ENCODE measurements at places on chromosomes 4 and X.

- DNase-seq, result peak; percentile 17
Measured at GRCh38 chr4:98601708-98602107, 56.7 kb downstream of the TSPAN5 start.

- DNase-seq, result peak; percentile 62
Measured at GRCh38 chrX:153662266-153662665, 11.3 kb downstream of the PNCK start.

- DNase-seq, result no peak
Measured at GRCh38 chrX:6384921-6385320, 150.0 kb downstream of the VCX3A start.

DNA sequence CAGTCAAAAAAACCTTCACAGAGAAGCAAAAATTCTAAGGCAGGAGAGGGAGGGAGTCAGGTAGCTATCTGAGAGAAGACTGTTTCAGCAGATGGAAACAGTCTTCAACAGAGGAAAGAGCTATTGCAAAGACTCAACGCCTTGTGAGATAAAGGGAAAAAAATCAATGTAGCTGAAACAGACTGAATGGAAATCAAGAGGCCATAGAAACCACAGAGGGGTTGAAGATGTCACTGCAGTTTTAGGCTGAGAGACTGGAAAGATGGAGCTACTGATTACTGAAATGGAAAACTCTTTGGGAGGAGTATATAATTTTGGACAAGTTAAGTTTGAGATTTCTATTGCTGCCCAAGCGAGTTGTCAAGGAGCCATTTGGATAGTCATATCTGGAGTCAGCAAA, 28.4 kb upstream of the CXCL8 start:
- no peak for DNase-seq

DNA sequence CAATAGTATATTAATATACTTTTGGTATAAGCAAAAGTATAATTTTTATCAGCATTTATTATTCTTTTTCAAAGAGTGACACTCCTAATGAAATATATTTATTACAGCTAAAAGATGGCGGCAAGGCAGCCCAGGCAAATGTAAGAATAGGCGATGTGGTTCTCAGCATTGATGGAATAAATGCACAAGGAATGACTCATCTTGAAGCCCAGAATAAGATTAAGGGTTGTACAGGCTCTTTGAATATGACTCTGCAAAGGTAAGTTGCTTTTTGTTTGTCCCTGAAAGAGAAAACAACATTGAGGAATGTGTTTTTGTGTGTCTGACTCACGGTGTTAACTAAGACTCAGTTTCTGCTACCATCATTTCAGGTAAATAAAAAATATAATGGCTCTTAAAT, 71.9 kb downstream of the PDLIM5 start:
- DNase-seq, result no peak

DNA sequence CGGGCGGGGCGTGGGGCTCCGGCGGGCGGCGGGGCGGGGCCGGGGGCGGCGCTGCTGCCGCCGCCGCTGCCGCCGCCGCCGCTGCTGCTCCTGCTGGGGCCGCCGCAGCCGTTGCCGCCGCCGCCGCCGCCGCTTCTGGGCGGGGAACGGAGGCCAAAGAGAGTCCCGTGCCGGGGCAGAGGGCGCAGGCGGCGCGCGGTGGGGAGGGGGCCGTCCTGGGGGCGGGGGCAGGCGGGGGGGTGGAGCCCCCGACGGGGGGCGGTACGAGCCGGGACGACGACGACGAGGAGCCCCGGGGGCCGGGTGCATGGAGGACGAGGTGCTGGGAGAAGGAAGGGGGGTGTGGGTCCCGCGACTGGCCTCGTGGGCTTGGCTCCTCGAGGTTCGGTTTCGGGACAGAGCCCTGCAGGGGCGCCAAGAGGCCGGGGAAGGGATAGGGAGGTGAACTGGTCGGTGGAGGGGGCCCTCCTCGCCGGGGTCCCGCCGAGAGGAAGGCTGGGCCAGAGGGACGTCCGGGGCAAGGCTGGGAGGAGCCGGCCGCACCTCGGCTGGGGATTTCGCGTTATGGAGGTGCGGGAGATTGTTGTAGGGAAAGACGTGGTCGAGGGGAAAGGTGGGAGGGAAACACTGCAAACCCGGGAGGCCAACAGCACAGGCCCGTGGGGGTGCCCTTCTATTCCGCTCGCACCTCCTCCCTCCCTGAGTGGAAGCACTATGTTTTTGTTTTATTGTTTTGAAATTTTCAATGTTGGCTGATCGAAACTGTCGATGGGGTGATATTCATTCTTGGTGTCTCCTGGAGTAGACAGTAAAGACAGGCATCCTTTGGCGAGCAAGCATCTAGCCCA, 1.9 kb downstream of the BCORL1 start:
- peak; percentile 25 for DNase-seq

DNA sequence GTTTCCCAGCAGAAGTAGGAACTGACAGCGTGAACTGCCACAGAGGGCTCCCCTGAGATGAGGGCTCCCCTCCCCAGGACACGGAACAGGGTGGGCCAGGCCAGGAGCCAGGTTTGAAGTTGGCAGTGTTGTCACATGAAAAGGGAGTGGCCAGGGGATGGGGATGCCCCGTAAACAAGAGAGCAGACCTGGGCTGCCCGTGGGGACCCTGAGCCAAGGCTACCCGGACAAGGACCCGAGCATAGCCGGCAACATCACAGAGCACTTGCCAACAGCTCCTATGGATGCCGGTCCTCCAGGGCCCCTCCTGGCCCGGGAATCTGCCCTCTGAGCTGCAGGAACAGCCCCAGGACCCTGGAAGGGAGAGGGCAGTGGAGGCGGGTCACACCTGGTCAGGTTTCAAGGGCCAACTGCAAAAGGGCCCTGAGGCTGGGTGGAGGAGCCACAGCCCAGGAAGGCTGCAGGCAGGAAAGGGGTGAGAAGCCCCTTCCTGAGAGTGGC, 102.1 kb downstream of the CPZ start:
- DNase-seq, result no peak

DNA sequence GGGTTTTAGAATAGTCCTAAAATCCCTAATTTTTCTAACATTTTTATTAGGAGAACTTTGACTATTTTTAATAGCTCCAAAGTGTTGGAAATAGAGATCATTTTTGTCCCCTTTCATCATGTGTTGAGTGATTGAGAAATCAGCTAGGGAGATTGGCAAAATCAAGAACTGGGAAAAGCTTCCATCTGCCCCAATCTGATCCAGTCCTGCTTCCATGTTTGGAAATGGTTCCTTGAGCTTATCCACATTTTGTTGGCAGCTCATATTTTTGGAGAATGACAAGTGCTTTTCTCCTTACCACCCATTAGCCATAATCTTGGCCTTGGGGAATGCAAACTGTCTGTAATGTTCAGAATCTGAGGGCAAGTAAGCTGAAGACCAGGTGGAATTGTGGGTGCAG, 73.9 kb downstream of the SYNPO2 start:
- DNase-seq, result no peak

- DNase-seq, result no peak
Measured at GRCh38 chrX:48989483-48989882, 12.6 kb downstream of the GRIPAP1 start.

- no peak for DNase-seq
Measured at GRCh38 chr4:13601048-13601447, 26.5 kb downstream of the BOD1L1 start.

DNA sequence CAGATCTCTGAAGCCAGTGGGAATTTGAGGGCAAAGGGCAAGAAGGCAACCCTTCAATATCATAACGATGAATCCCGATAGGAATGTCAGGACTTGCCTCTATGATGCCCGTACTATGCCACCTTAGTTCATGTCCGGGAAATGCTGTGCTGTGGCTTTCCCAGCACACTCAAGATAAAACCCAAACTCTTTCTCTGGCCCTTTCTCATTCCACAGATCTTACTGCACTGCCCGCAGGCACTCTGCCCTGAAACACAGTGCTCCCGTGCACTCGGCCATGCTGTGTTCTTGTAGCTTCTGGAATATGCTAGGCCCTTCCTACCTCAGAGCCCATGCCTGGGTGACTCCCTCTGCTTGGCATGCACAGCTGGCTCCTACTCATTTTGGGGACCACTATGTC, 26.3 kb downstream of the SORCS2 start:
- DNase-seq, result no peak

DNA sequence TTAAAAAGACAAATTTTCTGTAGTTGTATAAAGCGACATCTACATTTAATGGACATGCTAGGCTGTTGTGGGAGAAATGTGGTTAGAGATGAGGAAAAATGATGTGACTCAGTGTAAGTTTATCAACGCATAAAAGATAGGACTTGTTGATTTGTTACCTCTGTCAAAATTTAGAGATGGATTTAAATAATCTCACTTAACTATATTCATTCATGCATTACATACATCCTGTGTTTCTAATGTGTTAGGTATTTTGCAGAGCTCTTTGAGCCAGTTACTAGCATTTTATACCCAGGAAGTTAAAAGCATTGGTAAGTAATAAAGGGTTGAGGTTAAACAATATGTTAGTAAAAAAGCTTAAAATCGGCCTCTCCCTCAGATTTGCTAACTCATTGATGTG, 34.3 kb downstream of the METAP1 start:
- no peak for DNase-seq

DNA sequence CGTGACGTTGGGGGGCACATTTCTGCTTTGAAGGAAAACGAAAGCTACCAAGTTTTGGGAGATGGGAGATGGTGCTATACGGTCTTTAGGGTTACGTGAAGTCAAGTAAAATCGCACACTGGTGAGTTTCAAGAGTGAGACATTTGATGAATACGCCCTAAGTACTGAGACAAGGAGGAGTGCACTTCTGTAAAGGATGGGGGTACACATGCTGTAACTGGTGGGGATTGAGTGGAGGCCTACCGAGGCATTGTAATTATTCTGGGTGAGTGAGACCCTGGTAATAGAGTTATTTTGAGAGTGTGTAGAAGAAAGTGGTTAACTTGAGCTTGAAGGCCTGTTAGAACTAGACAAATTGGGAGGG, 536 bp downstream of the SH3BGRL start:
- no peak for DNase-seq

- no peak for DNase-seq
Measured at GRCh38 chr4:168522829-168523489, 26.1 kb downstream of the PALLD start.

DNA sequence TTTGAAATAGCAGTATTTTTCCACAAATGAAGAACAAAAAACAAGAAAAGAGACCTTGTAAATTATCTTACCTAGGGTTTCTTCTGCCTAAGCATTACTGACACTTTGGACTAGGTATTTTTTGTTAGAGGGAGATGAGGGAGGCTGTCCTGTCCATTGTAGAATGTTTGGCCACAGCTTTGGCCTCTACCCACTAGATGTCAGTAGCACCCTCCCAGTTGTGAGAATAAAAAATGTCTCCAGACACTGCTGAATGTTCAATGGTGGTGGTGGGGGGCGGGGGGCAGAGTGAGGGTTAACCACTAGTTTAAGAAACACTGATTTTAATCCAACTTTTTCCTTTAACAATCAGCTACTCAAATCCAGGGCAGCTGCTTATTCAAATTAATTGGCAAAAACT, 25.8 kb downstream of the OTUD4 start:
- DNase-seq, result no peak

DNA sequence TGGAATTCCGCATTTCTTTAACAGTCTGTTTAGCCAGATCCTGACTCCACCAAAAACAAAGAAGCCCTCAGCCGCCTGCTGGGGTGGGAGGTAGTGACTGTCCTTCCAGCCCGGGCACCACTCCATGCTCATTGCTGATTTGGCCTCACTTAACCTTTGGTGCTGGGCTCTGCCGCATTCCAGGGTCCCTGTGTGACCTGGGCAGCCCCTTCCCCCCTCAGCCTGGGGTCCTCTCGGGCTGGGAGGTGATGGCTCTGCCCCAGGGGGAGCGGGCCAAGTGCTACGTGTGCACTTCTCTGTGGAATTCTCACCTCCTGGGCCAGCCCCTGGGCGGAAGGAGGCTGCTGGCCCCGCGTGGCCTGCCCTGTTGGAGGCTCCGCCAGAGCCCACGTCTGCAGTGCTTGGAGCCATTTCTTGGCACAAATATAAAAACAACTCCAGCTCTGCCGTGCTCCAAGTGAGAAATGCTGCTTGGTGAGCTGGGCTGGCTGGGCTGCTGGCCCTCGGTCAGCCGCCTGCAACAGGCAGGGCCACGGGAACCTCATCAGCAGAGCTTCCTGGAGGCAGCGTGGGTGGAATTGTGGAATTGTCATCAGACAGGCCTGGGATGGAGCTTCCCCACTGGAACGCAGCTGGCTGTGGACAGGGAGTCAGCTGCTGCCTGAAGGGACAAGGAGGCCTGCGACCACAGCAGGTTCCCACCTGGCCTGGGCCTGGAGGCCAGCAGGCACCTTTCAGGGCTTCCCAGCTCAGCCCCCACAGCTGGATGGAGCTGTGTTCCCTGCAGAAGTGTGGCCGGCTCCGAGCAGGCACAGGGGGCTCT, 66.0 kb downstream of the TRMT44 start:
- no peak for DNase-seq

GRCh38 chr4:161841759-161842158, 322.0 kb downstream of the FSTL5 start:
- DNase-seq, result no peak

- DNase-seq, result no peak
Measured at GRCh38 chrX:118718737-118719136, 8.7 kb upstream of the IL13RA1 start.

DNA sequence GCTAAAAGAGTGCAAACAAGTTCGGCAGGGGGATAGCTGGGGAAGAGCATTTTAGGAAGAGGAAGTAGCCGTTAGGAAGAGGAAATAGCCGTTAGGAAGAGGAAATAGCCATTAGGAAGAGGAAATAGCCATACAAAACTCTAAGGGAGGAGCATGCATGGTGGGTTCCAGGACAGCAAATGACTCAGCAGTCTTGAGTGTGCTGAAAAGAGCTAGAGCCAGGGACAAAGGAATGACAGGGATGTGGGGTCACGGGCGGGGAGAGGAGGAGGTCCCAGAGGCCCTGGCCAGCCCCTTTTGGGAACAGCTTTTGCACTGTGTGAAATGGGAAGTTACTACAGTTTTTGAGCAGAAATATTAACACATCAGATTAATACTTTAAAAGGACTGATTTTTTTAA, 882.6 kb downstream of the TRIML1 start:
- no peak for DNase-seq

DNA sequence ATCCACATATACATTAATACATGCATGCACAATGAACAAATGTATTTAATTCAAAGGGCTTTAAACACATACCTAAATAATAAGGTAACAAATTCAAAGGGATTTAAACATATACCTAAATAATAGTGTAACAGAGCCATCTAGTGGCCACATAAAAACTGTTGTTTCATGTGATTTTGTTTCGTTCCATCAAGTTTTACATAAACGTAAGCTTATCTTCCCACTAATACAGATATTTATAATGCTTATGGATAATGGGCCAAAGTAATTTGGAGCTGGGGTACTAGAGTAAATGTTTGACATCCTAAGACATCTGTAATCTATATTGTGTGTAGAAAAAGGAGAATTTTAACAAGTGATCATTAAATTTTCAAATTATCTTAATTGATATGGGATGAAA, 82.3 kb downstream of the PRSS12 start:
- no peak for DNase-seq

DNA sequence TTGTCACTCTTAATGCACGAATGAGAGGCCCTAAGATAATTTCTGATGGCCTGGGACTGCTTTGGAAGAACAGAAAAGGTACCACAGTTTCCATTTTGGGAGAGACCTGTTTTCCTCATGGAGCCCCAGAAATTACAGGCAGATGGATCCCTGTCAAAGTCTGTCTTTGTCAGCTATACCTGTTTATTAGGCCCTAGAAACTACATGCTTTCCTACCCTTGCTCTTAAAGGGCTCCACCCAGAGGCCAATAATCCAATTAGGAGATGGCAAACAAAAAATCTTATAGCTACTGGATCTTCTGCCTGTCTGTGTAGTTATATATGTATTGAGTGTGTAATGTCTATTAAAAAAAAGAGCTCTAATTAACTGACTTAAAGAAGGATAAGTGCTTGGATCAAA, 141.3 kb downstream of the NR3C2 start:
- no peak for DNase-seq

- DNase-seq, result no peak
Measured at GRCh38 chr4:142307857-142308256, 538.2 kb downstream of the INPP4B start.
